ENCODE measurements at places on chromosomes 5 and 9. TPM values are rescaled to one million over a fixed set of nuclear protein-coding genes. Genes with fewer than 3 reads are reported as not detected.

The DND1 gene
- 0.34 TPM for total RNA-seq

- H3K4me1 ChIP-seq: no peaks in the 10 kb centered on the region
- no peak overlapping the region for H3K4me3 ChIP-seq
- no peaks in the 10 kb centered on the region for H3K27me3 ChIP-seq
- DNase-seq: no peak
- H3K27ac ChIP-seq: no peak overlapping the region
Measured at GRCh38 chr5:8135742-8136141, 266.8 kb downstream of the MTRR start.

DNA sequence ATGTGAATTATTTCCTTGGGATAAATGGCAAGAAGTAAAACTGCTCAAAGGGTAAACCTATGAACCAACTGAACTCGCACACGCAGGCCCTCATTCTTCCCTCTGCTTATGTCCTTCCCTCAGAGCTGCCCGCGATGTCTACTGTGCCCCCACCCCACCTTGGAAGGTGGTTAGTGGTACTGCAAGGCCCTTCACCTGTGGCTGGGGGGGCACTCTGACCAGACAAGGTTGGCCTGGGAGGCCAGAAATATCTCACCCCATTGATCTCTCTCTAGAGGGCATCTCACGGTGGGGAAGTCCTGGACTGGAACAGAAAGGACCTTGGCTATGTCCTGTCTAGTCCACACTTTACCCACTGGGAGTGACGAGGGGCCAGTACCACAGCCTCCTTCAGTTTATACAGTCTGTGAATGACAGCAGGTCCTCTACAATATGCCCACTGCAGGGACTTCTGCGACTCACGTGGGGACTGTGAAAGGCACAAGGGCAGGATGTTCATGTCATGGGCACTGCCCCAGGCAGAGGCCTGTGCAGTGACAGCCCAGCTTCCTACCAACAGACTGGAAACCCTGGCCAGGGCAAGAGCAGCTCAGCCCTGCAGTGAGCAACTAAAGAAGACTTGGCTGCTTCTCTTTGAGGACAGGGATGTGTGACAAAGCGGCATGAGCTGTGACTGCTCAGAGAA is 56.8 kb upstream of the SYNPO start:
- H3K27ac ChIP-seq: no peak overlapping the region
- H3K4me3 ChIP-seq: no peak overlapping the region
- peaks cover 17% of the 10 kb centered on the region for H3K4me1 ChIP-seq
- no peaks in the 10 kb centered on the region for H3K27me3 ChIP-seq
- no peaks in the 10 kb centered on the region for H3K36me3 ChIP-seq

- H3K4me3 ChIP-seq: no peak overlapping the region
- peaks cover 11% of the 10 kb centered on the region for H3K4me1 ChIP-seq
- H3K27ac ChIP-seq: no peak overlapping the region
- H3K27me3 ChIP-seq: no peaks in the 10 kb centered on the region
Measured at GRCh38 chr5:66450237-66450636, 146.0 kb upstream of the MAST4 start.

DNA sequence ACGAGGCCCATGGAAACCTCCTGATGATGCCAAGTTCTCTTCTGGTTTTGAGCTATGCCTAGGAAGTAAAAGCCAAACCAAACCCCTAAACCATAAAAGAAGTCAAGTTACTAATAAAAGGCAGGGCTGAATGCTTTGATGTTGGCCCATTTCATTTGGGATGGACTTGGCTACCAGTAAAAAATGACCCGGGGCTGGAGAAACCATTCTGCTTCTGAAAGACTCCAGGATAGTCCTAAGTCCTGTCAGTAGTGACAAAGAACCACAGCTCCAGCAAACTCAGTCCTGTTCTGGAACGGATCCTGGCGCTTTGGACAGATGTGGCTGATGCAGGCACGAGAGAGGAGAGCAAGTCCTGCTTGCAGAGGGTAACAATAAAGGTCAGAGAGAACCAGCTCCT is 68.6 kb downstream of the SH3PXD2B start:
- no peaks in the 10 kb centered on the region for H3K27me3 ChIP-seq
- no peak overlapping the region for H3K4me3 ChIP-seq
- DNase-seq: no peak
- no peak overlapping the region for H3K27ac ChIP-seq
- no peaks in the 10 kb centered on the region for H3K36me3 ChIP-seq

GRCh38 chr9:70127540-70128416 is 84.1 kb downstream of the MAMDC2 start:
- H3K4me3 ChIP-seq: no peak overlapping the region
- H3K4me1 ChIP-seq: no peaks in the 10 kb centered on the region
- no peak overlapping the region for H3K27ac ChIP-seq
- no peaks in the 10 kb centered on the region for H3K27me3 ChIP-seq
- no peak for DNase-seq
- no peaks in the 10 kb centered on the region for H3K36me3 ChIP-seq

GRCh38 chr9:104921067-104921741 is 6.8 kb downstream of the ABCA1 start:
- H3K36me3 ChIP-seq: no peaks in the 10 kb centered on the region
- DNase-seq: no peak
- H3K27me3 ChIP-seq: no peaks in the 10 kb centered on the region
- no peak overlapping the region for H3K4me3 ChIP-seq

The IFNA8 gene
- total RNA-seq: not detected

GRCh38 chr5:109981979-109982378 is 292.3 kb downstream of the MAN2A1 start:
- H3K27me3 ChIP-seq: no peaks in the 10 kb centered on the region
- H3K36me3 ChIP-seq: no peaks in the 10 kb centered on the region
- no peak for DNase-seq
- no peak overlapping the region for H3K27ac ChIP-seq

The IFNA13 gene
- total RNA-seq: not detected

DNA sequence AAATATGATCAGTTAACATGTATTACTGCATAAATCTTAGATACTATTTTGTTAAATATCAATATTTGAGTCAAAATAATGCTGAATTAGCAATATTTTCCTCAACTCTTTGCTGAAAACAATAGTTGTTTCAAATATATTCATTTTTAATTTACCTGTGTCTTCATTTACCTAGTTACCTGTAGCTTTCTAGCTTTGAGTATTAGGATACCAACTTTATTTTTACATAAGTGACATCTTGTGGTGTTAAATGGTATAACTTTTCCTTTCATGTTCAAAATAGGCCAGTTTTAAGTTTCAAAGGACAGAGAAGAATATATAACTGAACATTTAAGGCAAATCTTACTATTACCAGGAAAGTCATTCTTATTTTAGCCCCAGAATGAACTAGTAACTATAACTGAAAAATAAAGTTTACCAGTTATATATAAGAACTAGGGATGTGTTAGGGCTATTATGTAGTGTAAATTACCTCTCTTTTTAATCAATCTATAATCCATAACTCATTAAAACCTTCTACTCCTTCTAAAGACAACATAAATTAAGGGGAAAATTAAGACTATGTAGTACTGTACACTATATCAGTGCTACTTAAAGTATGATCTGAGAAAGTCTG is 25.3 kb downstream of the AP3B1 start:
- peaks cover 3% of the 10 kb centered on the region for H3K36me3 ChIP-seq
- H3K27me3 ChIP-seq: no peaks in the 10 kb centered on the region
- no peak for DNase-seq
- H3K27ac ChIP-seq: peak overlapping the region; percentile 7

The PCDHGA6 gene
- total RNA-seq: 9.3 TPM

The C5orf52 gene
- total RNA-seq: not detected

- no peak for DNase-seq
- no peak overlapping the region for H3K4me3 ChIP-seq
- no peaks in the 10 kb centered on the region for H3K4me1 ChIP-seq
Measured at GRCh38 chr9:27383524-27383923, 86.6 kb upstream of the EQTN start.

- no peak overlapping the region for H3K27ac ChIP-seq
- no peak overlapping the region for H3K4me3 ChIP-seq
- no peaks in the 10 kb centered on the region for H3K36me3 ChIP-seq
- DNase-seq: no peak
- no peaks in the 10 kb centered on the region for H3K27me3 ChIP-seq
Measured at GRCh38 chr9:8821910-8822666, 1022.5 kb upstream of the DMAC1 start.

DNA sequence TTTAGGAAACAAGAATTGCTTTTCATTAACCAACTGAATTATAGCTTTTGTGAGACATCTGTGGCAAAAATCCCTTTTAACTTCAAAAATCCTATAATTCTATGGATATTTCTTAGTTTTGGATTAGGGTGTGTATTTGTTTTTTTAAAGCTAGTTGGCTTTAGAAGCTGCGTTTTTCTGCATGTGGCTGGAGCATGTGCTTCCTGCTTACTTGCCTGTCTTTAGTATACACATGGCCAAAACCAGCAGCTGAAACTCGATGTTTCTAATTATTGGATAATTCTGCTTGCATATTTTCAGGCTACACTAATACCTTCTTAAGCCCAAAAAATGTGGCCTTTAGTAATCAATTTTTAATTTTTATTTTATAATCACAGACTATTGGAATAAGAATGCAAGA is 8.9 kb downstream of the RECK start:
- H3K36me3 ChIP-seq: no peaks in the 10 kb centered on the region
- no peak overlapping the region for H3K4me3 ChIP-seq
- no peak for DNase-seq
- peaks cover 15% of the 10 kb centered on the region for H3K4me1 ChIP-seq

All from heart right ventricle (tissue), 16 donors.